Mammary epithelial cell (primary cell): ENCODE measurements at places on chromosomes 3 and 15. TPM values are rescaled to one million over a fixed set of nuclear protein-coding genes. Genes with fewer than 3 reads are reported as not detected.

DNA sequence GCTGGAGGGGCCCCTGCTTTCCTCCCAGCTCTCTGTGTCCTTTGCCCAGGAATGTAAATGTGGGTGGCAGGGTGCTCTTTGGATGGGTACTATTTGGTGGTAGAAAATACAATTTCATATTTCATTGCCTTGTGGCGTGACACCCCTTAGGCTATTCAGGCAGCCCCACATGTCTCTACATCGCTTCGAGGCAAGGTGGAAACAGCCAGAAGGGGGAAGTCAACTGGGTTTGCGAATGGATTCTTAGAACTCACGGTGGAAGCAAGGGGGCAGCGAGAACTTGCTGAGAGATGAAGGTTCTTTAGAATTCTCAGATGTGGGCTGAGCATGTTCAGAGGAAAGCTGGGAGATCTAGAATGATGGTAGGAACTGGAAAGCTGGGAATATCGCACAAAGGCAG is 25.3 kb downstream of the PLA2G4D start:
- no peak for DNase-seq

DNA sequence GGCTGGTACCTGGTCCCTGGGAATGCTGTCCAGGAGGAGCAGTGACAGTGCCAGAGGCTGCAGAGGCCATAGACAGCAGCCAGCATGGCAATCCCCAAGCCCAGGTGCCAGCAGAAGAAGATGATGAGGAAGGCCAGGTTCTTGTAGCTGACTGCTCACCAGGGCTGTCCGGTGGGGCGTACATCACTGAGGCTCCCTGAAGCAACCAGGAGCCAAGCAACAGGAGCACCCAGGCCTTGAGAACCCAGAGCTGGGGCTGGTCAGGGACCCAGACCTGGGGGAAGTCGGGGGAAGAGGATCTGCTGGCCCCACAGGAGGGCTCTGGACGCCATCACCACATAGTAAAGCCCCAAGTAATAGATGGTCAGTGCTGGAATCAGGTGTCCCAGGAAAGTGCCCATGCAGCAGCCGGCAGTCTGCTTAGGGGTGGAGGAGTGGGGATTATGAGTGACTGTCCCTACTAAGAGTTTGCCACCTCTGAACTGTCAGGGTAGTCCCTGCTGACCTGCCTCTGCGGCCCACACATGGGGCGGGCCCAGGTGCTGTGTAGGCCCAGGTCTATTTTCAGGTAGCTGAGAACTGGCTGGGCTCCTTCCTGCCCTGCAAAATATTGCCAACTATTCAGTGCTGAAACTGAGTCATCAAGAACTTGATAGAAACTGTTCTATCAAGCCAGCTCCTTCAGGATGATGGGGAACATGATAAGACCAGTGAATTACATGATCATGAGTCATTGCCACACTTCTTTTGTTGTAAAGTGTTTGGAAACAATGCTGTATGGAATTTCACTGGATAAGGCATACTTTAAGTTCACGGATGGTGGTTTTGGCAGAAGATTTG is 68.7 kb downstream of the CHRD start:
- peak; percentile 98 for DNase-seq

DNA sequence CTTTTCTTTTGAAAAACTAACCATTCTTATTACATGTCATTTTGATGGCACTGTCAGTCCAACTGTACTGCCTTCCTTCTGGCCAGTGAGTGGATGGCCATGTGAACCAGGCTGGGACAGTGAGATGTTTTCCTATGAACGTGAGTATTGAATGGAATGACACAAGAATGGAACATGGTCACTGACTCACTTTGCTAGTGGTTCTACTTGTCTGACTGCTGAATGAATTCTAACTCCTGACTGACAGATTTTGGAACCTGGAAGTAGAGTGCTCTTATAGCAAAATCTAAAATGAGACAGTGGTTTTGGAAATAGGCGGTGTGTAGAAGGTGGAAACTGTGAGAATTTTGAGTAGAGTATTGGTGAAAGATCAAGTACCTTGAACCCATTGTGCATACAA is 606.9 kb upstream of the KCNMB2 start:
- DNase-seq, result peak; percentile 74

DNA sequence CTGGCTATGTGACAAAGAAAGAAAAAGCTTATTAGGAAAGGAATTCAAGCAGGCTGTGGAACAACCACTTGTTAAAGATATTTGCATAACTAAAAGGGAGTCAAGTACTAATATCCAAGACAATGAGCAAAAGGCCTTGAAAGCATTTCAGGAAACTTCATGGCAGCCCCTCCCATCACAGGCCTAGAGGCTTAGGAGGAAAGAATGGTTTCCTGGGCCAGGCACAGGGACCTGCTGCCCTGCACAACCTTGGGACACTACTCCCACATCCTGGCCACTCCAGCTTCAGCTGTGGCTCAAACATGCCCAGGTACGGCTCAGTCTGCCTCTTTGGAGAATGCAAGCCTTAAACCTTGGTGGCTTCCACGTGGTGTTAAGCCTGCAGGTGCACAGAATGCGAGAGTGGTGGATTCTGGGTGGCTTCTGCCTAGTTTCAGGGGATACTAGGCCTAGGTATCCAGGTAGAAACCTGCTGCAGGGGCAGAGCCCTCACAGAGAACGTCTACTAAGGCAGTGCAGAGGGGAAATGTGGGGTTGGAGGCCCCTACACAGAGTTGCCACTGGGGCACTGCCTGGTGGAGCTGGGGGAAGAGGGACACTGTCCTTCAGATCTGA is 121.6 kb downstream of the OPA1 start:
- no peak for DNase-seq

- no peak for DNase-seq
These were observed 15.3 kb downstream of the MRPL47 start for GRCh38 chr3:179589143-179589542.

IMPG2 gene
- 0.05 TPM for polyA plus RNA-seq

GNAT1 gene
- polyA plus RNA-seq, result 0.05 TPM

LYZL4 gene
- polyA plus RNA-seq, result not detected

GOLGA6D gene
- polyA plus RNA-seq, result not detected

KY gene
- 0.03 TPM for polyA plus RNA-seq
